ENCODE measurements at places on chromosomes 11 and 22.
A peak's percentile ranks its signal among the peaks of the same experiment; 100 is the strongest.

- DNase-seq = no peak
Observed at GRCh38 chr11:23097891-23098290, 237.6 kb upstream of the CCDC179 start.

- no peak for DNase-seq
Observed at GRCh38 chr11:107011977-107012376, 6.3 kb downstream of the GUCY1A2 start.

DNA sequence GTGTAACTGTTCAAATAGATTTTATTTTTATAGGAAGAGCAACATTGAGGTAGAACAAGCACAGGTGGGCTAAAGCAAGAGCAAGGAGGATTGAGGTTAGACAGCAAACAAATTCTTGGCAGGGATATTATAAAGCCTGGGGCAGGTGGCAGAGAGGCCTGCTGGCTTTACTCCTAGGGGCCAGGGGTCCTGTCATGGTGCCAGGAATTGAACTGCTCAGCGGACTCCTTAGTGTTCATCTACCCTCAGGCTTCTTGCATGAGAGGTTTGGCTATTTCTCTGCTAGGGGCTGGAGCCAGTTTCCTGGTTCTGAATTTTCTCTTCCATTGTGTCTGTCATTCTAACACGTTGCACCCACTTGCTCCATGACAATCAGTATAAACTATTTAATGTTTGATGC is 217.2 kb upstream of the NCAM1 start:
- DNase-seq = no peak

DNA sequence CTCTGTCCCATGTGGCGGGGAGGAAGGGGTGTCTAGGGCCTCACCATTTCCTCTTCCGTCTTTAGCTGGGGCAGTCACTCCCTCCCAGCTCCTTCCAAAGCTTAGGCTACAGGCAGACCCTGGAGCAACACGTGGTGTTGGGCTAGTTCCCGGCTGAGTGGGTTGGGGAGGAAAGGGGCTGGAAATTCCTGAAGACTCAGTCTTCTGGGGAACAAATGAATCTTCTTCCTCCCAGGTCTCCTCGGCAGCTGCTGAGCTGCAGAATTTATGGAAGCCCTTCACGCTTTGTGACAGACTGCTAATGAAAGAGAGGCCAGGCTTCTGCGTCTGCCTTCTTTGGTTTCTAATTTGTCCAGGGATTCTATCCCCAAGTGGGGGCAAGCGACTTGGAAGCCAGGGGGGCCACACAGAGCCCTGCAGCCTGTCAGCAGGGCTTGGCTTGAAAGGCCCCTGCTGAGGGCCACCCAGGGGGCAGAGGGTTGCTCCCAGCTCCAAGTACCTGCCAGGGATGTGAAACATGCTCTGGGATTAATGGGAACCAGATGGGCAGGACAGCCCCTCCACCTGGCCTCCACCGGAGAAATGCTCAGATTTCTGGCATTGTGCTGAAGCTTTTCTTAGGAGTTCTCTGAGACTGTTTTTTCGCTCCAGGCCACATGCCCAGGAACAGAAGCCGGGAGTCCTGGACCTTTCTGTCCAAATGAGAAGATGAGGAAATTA is 123.1 kb downstream of the PKNOX2 start:
- DNase-seq = no peak

DNA sequence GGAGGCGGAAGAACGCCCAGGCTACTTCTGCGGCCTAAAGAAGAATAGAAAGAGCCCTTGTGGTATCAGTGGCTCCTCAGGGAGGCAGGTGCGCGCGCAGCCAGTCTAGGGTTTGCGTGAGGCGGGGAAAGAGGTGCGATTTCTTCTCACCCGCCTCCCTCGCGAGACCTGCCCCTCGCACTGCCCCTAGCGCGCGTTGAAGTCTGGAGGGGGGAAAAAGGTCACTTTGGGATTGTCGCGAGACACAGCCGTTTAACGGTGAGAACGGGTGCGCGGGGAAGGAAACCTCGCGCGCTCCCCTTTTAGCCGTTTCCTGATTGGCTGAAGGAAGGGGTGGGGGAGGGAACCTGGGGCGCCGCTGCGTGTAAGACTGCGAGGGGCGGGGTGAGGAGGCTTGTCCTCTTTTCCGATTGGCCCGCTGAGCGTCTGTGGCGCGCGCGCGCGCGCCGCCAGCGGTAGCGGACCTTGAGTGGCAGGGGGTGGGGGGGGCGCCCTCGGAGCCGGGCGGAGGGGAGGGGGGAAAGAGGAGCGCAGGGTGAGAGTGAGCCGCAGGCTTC is at the start of gene ZFP91:
ZFP91 (plus strand) TSS at position 429 of the 557 bp plus-strand sequence. CDS start 219 bp downstream, outside the sequence.
- DNase-seq = peak; percentile 98

DNA sequence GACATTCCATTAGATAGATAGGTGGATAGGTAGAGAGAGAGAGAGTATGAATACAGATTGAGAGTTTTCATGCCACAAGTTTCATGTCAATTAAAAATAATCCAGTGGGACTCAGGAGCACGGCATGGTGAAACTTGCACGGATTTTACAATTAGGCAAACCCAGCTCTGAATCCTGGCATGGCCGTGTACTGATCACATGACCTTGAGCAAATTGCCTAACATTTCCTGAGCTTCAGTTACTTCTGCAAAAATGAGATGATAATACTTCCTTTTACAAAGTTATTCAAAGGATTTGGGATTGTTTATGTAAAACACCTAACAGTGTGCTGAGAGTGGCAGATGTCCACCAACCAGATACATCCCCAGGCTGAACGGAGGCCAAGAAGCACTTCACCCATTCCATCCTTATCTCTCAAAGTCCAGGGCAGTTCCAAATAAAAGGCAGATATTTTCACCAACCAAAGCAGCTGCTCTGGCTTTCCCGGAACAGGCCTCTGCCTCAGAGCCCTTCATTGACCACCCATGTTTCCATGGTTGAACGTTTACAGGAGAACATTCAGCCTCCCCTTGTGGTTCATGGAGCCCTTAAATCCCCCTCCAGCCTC is 17.9 kb downstream of the APLNR start:
- DNase-seq = no peak

GRCh38 chr11:114261791-114262190 is 34.4 kb upstream of the NNMT start:
- DNase-seq = no peak

- no peak for DNase-seq
Observed at GRCh38 chr22:35191412-35191811, 65.9 kb upstream of the HMGXB4 start.

- no peak for DNase-seq
Observed at GRCh38 chr22:46976143-46976542, 213.7 kb downstream of the TBC1D22A start.

DNA sequence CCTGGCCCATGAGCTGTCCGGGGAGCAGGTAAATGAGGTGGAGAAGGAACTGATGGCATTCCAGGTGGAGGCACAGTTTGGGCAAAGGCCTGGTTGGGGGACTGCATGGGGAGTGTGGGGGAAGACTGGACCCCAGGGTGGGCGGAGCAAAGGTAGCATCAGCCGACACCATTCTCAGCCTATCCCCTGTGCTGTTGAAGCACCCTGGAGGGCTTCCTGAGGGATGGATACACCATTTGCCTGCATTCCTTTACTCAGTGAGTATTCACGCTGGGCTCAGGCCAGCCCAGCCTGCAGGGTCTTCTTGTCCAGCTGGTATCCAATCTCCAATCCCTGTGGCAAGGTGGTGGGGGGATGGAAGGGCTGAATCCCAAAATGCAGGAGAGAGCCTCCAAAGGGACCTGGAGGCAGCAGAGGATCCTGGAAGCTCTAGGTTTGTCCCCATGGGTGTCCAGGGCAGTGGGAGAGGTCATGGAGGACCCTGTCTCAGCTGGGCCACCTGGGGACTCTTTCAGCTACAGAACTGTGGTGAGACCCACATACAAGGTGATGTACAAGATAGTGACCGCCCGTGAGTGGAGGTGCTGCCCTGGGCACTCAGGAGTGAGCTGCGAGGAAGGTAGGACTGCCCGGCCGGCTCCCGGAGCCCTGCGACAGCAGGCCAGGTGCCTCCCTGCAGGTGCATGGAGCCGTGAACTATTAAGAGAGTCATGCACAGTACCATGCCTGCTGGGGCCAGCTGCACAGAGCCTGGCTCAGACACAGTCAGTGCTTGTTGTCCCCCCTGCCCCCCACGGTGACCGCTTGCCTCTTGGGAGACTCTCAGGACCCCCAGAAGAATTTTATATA is 9.5 kb downstream of the EMID1 start:
- no peak for DNase-seq

DNA sequence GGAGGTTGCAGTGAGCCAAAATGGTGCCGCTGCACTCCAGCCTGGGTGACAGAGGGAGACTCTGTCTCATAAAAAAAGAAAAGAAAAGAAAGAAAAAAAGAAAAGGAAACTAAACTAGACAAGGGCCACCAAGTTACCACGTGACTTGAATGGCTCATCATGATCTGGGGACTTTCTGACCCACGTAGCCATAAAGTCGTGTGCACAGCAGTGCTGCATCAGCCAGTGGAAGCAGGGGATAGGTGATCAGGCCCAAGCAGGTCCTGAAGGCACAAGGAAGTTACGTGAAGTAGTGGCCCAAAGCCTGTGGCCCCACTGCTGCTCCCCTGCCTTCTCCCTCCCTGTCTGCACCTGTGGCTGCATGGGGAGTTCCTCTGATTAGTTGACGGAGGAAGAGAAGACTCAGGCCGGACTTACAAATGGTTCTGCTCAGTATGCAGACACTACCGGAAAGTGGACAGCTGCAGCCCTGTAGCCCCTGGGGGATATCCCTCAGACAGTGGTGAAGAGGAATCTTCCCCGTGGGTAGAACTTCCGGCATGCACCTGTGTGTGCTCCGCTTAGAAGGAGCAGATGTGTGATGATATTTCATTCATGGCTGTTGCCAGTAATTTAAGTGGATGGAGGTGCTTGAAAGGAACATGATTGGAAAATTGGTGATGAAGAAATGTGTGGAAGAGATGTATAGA is 18.2 kb upstream of the CD81 start:
- no peak for DNase-seq

DNA sequence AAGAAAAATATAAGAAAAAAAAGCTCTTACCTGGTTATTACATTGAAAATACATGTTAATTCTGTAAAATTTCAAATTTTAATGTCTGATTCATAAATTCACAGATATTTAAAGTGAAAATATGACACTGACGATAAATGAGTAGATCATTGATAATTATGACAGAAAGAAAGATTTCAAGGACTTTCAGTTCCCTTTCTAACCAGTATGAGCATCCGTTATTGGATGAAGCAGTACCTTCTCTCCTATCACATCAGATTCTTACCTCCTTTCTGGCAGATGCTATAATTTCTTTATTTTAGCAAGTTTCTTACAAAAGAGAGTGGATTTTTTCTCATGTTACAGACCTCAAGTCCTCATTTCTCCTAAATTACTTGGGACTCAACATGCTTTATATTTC is 847.3 kb downstream of the JRKL start:
- no peak for DNase-seq

DNA sequence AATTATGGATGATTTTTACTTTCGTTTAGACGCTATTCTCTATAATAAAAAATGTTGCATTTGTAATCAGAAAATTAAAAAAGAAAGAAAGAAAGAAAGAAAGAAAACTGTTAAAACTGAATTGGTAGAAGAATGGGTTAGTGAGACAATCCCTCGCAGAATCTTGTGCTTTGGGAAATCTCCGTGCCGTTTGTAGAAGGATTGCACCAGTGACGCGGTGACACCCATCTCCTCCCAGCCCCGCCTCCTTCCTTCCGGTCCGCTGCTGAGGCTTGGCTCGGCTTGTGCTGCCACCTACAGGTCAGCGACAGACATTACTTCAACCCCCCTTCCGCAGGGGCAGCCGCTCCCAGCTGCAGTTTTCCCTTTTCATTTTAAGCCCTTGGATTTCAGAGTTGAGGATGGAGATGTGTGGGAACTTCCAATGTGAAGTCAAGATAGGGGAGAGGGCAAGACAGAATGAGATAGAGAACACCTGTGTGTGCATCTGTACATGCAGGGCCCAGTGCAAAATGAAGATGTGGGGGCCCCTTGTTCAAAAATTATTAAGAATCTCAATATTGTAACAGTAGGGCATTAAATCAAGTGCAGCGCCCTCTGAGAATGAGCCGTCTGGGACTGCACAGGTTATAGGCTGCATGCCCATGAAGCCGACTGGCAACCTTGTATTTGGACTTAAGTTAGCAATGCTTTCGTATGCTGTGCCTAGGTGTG is 41.1 kb downstream of the TST start:
- peak; percentile 91 for DNase-seq

DNA sequence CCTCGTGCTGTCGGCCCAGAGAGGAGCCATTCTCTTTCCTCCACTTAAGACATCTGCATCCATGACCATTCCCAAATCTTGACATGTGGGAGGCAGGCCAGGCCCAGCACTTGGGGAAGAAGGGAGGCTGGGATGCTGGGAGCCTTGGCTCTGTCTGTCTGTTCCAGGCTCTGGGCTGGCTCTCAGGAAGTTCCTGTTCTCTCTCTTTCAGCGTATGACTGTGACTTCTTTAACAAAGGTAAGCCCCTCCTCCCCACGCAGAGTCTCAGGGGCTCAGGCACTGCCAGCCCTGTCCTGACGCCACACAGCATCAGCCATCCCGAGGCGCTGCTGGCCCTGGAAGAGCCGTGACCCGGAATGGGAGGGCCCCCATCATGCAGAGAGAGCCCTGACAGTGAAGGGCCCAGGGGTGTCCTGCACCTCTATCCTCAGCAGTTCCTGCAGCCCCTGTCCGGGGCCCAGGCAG is 52.4 kb downstream of the OTOG start:
- DNase-seq = no peak

DNA sequence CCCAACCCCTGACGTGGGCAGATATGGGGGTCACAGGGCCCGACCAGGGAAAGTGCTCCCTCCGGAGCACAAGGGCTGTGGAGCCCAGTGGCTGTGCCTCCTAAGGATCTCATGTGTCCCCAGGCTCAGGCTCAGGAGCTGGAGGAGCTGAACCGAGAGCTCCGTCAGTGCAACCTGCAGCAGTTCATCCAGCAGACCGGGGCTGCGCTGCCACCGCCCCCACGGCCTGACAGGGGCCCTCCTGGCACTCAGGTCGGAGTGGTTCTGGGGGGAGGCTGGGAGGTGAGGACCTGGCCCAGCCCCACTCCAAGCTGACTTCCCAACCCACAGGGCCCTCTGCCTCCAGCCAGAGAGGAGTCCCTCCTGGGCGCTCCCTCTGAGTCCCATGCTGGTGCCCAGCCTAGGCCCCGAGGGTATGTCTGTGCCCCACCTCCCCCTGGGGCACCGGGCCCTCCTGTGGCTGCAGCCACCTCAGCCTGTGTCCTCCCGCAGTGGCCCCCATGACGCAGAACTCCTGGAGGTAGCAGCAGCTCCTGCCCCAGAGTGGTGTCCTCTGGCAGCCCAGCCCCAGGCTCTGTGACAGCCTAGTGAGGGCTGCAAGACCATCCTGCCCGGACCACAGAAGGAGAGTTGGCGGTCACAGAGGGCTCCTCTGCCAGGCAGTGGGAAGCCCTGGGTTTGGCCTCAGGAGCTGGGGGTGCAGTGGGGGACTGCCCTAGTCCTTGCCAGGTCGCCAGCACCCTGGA is 2.5 kb downstream of the RASSF7 start:
- no peak for DNase-seq

All from CD4-positive, alpha-beta T cell treated with Interleukin-10 for 1 hour (primary cell).